NCI-H446 treated with DMSO at 0.1 percent for 48 hours (cell line): ENCODE measurements at places on chromosomes 7 and 10.

DNA sequence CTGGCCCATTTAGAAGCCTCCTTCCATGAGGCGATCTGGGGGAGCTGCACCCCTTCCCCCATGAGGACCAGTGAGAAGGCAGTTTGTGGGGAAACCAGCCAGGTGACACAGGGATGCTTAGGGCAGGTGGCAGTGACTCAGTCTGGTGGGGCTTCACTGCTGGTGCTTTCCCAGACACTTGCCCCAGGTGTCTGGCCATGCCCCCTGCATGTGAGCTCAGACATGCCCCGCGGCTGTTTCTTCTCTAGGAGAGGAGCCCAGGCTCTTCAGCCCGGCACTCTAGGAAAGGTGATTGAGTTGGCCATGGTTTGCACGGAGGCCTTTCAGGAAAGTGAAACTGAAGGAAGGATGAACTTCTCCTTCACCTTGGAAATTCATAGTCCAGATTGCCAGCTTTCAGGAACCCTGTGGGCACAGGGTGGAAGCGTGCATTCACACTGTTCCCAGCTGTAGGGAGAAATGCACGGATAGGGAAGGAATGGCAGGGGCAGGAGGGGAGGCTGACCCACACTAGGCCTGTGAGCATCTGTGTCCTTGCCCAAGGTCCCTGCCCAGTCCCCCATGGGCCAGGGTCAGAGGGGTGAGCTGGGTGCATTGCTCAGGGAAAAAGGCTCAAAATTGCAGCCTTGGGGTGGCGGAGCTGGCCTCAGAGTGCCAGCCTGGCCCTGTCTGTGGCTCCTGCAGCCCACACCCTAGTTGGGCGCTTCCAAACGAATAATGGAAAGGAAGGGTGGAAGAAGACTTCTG lies 359.1 kb downstream of the GLRX3 start:
- DNase-seq = no peak

DNA sequence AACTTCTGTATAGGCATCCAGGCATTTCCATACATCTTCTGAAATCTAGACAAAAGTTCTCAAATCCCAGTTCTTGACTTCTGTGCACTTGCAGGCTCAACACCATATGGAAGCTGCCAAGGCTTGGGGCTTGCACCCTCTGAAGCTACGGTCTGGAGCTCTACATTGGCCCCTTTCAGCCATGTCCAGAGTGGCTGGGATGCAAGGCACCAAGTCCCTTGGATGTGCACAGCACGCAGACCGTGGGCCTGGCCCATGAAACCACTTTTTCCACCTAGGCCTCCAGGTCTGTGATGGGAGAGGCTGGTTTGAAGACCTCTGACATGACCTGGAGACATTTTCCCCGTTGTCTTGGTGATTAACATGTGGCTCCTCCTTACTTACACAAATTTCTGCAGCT lies 1645.1 kb downstream of the REEP3 start:
- DNase-seq = no peak

GRCh38 chr10:130301021-130301892 lies 165.1 kb downstream of the GLRX3 start:
- peak; percentile 40 for DNase-seq

GRCh38 chr7:121197455-121197854 lies 131.3 kb upstream of the WNT16 start:
- no peak for DNase-seq

DNA sequence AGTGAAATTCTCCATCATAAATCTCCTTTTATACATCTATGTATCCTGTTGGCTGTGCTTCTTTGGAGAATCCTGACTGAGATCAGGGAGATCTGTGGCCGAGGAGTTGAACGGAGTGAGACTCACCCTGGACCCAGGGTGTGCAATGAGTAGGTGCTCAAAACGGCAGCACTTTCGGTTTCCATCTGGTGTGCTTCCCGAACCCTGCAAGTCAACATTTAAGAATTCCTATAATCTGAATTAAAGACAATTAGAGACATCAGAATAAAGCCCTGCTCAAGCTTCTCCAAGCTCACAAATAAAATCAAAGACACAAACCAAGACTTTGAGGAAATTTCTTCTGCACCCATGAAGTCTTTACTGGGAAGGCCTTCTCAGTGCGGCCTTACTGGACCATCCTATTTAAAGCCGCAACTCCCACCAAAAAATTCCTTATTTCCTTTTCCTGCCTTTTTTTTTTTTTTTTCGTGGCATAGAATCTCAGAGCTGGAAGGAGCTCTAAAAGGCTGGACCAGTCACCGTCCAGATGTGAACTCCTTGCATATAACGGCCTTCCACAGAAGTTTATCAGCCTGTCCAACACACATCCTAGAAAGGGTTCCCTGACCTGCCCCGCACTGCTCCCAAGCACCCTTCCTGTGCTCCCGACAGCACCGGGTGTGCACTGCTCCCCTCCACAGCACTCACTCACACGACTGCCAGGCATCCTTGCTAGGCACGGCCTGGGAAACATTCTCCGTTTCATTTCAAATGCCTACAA lies 29.7 kb downstream of the GNA12 start:
- DNase-seq = no peak

DNA sequence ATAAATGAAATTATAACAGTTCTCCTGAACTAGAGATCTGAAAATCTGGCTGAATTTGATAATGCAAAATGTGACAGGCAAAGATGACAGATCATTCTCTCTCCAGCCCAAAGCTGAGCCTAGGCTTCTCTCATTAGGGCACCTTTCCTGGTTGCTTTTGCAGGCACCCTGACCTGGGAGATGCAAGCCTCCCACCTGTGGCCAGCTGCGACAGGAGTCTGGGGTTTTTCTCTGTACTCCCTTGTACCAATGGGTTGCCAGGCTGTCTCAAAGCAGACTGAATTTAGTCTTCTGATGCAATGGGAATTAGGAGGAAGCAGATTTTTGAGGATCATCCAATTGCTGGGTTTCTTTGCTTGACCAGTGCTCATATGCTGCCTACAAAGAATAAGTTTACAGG lies 85.0 kb upstream of the EFCAB10 start:
- no peak for DNase-seq
